ENCODE measurements at places on chromosomes 2 and 18.

DNA sequence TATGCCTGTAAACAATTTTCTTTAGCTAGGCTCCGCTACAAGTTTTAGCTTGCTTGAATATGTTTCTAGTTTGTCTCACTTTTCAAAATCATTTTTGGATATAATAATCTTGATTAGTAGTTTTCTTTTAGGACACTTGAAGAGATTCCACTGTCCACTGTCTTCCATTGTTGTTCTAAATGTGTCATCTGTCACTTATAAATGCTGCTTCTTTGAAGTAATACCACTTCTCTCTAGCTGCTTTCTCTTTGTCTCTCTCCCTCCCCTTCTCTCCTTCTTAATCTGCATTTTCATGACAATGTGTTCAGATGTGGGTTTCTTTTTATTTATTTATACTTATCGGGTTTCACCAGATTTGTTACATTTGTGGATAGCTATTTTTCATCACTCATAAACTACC is 73.7 kb upstream of the DPP10 start:
- no peak for DNase-seq

DNA sequence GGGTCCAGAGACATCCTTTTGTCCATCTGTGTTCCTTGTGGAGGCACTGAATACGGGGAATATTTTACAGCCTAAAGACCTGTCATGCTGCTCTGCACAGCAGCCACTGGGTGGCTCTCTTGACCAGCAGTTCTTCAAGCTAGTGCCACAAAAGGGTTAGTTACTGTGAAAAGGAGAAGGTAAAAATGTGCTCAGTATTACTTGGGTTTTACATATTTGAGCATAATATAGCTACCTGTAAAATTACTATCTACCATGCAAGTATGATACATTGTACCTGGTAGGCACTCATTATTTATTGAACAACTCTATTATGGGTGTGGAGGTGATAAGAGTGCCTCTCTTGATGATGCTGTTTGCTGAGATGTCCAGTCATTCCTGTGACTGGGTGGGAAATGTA is 23.6 kb downstream of the FZD5 start:
- DNase-seq: peak; percentile 54

GRCh38 chr18:10475654-10476291 is 21.3 kb downstream of the APCDD1 start:
- no peak for DNase-seq

DNA sequence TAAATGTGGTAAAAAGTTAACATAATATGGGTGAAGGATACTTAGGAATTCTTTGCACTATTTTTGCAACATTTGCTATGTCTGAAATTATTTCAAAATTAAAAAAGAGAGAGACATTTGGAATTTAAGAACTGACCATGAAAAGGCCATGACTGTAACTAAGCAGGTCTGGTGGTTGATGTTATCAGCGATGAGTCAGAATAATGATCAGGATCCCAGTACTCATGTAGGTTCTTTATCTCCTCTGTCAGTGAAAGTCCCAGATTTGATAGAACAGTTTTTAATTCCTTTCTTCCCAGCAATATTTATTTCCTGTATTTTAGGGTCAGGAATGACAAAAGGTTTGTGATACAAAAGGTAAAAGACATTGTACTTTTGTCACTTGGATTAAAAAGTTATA is 242.4 kb upstream of the ZNF521 start:
- DNase-seq: no peak

- no peak for DNase-seq
Observed at GRCh38 chr2:8271461-8271860, 410.4 kb upstream of the ID2 start.

- peak; percentile 6 for DNase-seq
Observed at GRCh38 chr18:6120820-6121279, 225.5 kb upstream of the TMEM200C start.

DNA sequence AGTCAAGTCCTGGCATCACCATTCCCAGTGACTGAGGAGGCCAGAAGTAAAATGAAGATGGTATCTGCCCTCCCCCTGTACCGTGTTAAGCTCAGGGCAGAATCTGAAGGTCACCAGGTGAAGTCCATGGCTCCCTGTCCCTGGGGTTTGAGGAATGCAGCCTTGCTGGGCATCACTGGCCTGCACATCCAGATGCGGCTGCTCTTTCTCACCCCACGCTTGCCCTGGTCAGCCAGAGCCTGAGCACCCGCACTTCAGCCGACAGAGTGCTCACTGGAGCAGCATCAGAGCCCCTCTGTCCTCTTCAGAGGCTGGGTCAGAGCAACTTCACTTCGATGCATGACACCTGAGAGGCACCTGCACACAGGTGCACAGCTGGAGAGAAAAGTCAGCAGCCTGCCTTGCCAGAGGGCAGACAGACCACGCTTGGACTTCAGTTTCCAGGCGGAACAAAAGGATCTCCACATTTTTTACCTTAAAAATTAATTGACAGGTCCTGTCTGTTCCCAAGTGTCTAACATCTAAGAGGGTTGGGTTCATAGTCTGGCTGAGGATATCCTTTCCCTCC is 267.3 kb downstream of the ANAPC1 start:
- DNase-seq: no peak

GRCh38 chr2:191907545-191907944 is 60.7 kb upstream of the CAVIN2 start:
- DNase-seq: no peak

GRCh38 chr2:201630577-201630976 is 12.7 kb downstream of the TMEM237 start:
- DNase-seq: no peak

DNA sequence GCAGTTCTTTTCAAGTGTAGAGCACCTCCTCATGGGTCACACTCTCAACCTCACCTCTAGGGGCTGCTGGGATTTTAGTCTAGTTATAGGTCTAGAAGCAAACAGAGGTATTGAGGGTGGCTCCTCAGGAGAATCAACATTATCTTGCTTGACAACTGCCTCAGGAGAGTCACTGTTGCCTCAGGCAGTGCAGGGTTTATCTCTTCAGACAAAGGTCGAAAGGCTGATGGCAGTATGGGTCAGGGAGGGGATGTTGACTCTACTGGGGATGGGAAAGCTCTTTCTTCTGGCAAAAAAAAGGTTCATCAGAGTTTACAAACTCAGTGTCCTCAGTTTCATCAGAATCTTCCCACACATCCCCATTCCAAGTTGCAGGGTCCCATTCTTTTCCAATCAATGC is 24.0 kb downstream of the DTNA start:
- DNase-seq: no peak

DNA sequence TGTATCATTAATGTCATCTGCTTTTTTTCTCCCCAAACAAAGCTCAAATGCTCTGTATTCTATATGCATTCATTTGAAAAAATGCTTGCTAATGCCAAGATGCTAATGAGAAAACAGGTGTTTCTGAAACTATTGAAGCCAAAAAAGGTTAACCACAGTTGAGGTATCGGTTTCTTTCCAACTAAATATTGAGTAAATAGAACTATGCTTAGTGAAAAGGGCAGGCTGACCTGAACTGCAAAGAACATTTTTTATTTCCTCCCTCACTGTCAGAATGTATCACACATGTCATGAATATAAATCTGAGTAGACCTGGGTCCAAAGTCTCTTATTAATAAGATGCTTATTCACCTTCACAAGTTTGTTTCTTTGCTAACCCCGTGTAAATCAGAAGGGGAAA is 866.6 kb downstream of the CPS1 start:
- no peak for DNase-seq

GRCh38 chr2:74556831-74557370 is 2.4 kb downstream of the DOK1 start:
- DNase-seq: no peak

DNA sequence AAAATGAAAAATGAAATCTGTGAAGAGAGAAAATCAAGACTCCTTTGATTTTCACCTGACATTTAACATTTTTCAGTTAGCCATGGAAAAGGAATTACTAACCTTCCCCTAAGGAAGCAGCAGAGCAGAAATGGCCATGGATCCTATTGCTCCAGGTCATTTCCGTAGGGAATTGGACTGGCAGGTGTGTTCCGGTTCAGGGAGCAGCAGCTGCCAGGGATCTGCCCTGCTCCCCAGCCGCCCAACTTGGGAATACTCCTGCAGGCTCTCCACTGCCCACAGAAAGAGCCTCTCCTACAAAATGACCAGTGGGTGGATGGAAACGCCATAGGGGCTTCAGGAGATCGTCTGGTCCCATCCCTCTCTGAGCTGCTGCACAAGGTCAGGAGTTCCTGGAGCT is 86.0 kb upstream of the MAPK4 start:
- no peak for DNase-seq

DNA sequence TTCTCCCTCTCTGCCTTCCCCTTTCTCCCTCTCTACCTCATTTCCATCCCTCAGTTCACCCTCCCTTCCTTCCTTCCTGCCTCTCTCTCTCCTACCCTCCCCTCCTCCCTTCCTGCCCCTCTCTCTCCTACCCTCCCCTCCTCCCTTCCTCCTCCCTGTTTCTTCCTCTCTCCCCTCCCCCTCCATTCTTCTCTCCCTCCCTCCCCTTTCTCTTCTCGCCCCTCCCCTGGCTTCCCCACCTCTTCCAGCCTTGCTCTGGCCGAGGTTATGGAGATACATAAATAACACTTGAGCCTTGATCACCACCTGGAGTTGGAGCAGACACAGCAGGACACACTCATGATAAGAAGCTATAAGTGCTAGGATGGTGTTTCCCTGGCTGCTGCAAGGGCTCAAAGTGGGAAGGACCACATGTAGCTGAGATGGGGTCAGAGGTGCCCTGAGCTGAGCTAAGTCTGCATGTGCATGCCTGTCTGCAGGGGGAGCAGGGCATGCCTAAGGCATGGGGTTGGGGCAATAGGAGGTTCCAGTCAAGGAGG is 326.1 kb upstream of the HS6ST1 start:
- no peak for DNase-seq

DNA sequence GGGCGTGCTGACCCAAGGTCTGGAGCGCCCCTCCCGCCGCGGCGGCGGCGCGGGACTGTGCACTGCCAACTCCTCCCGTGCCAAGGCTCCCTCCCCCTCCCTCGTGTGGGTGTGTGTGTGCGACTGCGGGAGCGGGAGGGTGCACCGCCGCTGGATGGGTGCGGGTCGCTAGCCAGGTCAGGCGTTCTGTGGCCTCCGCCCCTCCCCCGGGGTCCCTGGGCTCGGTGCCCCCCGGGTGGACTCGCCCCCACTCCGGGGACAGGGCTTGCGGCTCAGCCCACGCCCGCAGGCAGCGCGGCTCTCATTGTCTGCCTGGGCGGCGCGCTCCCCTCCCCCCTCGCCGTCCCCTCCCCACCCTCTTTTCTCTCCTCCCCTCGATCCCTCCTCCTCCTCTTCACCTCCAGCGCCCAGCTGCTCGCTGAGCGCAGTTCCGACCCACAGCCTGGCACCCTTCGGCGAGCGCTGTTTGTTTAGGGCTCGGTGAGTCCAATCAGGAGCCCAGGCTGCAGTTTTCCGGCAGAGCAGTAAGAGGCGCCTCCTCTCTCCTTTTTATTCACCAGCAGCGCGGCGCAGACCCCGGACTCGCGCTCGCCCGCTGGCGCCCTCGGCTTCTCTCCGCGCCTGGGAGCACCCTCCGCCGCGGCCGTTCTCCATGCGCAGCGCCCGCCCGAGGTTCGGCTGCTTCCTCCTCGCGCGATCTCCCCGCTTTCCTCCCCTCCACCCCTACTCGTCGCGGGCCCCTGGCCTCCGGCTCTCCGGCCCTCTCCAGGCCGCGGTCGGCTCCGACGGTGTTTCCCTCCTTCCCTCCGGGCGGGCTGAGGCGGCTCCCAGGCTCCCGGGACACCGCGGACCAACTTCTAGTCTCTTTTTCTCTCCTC is at the start of gene GATA6:
TSS of gene GATA6 (plus strand) at position 579 of the 878 bp plus-strand sequence. CDS start 1,556 bp downstream, outside the sequence.
- peak; percentile 77 for DNase-seq

DNA sequence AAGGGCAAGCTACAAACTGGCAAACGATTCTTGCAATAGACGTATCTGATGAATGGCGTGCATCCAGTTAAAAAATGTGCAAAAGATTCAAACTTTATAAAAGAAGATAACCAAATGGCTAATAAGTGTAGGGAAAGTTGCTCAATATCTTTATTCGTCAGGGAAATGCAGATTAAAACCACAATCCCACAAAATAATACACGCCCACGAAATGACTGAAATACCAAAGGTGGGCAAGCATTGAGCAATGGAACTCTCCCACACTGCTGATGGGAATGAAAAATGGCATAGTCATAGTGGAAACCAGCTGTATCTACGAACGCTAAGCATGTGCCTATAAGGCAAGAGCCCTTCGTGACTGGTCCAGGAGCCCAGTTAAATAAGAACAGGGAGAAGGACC is 168.6 kb upstream of the SIX2 start:
- no peak for DNase-seq

- DNase-seq: no peak
Observed at GRCh38 chr2:196244966-196245365, 73.6 kb upstream of the STK17B start.

GRCh38 chr18:64100116-64100922 is 48.6 kb downstream of the LINC00305 start:
- no peak for DNase-seq

GRCh38 chr2:226671141-226671676 is 128.4 kb downstream of the IRS1 start:
- DNase-seq: no peak

DNA sequence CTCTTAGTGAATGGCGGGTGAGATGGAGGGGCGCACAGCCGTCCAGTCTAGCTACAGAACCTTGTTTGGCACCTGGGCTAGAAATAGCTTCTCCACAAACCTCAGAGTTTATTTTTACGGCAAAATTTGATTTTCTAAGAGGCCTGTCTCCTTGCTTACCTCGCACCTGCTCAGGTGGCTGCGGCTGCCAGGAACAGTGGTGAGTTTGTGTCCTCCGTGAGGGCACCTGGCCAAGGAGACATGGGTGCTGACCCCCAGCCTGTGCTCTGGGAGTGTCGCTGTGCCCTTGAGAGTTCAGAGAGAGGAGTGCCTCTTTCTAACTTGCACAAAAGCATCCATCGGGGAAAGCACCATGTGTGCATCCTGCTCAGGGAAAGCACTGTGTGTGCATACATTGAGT is 97.2 kb downstream of the KLHL29 start:
- no peak for DNase-seq

DNA sequence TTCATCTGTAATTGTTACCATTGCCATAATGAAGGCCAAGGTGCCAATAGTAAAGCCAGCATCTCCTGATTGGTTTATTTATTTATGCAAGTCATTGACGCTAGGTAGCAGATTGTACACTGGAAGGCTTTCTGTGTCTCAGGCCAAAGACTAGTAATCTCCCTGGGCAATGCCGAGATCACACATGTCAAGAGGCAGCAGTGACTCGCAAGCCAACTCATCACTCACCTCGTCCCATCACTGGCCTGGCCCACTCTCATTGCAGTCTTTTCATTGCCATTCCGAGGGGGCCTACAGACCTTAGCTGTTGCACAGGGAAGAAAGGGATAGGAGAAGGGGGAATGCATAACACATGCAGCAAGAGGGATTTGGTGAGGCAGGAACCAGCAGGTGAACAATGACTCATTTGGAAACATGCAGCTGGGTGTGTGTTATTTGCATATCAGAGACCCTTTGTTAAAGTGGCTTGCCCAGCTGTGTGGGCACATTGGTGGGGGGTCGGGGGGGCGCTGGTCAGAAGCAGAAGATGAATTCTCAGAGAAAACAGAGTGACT is 448.7 kb upstream of the HNRNPA3 start:
- no peak for DNase-seq
